ENCODE measurements at places on chromosomes 5 and 9.

- DNase-seq: no peak
These were observed 48.7 kb downstream of the TNC start for GRCh38 chr9:115069302-115069701.

GRCh38 chr9:91036356-91036755 is 234.7 kb downstream of the SYK start:
- DNase-seq: no peak

- DNase-seq: no peak
These were observed 40.3 kb downstream of the NEK6 start for GRCh38 chr9:124297915-124298645.

- DNase-seq: no peak
These were observed 265.4 kb downstream of the RASEF start for GRCh38 chr9:82797534-82797933.

DNA sequence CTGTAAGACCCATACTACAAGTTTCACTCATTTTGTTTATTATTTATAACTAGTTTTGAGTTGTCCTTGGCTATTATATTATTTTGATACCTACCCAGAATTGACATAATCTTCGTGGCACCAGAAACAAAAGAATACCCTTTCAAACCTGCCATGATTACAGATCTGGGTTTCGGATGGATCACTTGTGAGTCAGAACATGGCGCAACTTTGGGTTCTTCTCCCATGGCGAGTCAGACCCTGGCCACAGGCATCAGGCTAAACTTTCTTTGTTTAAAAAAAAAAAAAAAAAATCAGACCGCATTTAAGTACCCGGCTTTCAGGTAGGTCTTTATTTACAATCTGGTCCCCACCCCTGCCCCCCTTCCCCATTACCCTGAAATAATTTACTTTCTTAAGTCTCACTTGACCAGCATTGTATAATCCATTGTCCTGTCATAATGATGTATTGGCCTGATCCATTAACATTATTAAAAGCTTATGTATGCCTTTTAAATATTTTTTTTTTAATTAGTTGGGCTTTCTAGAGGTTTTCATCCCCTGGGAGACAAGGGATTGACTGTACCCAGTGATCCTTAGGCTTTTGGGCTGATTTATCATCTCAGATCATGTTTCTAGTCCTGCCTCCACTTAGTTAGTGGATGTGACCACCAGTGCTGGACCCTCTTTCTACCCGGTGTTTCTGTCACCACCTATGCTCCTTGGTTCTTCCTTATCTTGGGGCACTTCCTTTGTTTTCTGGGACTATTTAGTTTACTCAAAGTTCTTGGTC is 43.9 kb downstream of the F2RL2 start:
- DNase-seq: peak; percentile 18
